Stimulated activated naive CD4-positive, alpha-beta T cell treated with Interleukin-2 at 50 U/mL for 16 hours (primary cell): ENCODE measurements at places on chromosomes 3 and 15.

- no peak for DNase-seq
These were observed 155.7 kb downstream of the NEK10 start for GRCh38 chr3:27213450-27213849.

DNA sequence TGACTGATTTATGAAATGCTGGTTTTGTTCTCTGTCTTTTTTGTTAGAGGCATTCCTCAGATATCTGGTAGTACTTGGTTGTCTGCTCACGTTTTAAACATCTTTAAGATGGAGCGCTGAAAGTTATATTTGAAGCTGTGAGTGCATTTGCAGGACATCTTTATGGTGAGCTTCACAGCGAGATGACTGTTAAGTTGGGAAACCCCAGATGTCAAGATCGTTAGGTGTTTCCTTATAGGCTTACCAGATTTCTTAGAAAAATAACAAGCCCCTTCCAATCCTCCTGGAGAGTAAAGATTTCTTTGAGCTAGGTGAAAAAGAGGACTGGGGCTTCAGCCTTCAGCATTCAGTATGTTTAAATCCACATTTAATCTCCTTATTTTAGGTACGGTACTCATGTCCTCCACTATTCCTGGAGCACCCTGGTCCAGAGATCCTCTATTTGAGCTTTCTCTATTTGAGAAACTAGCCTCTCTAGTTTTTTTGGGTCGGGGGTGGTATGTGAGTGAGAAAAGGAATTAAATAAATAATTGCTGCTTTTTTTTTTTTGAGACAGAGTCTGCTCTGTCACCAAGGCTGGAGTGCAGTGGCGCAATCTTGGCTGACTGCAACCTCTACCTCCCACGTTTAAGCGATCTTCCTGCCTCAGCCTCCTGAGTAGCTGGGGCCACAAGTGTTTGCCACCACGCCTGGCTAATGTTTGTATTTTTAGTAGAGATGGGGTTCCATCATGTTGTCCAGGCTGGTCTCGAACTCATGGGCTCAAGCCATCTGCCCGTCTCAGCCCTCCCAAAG lies 72.3 kb downstream of the ZNF609 start:
- no peak for DNase-seq

GRCh38 chr3:188370081-188370830 lies 216.3 kb downstream of the LPP start:
- no peak for DNase-seq

- DNase-seq: no peak
These were observed 212.8 kb downstream of the ADAMTSL3 start for GRCh38 chr15:83866692-83867091.

GRCh38 chr3:45572755-45573154 lies 21.8 kb upstream of the LIMD1 start:
- DNase-seq: no peak

GRCh38 chr3:171458864-171459136 lies 1.4 kb downstream of the TNIK start:
- no peak for DNase-seq

DNA sequence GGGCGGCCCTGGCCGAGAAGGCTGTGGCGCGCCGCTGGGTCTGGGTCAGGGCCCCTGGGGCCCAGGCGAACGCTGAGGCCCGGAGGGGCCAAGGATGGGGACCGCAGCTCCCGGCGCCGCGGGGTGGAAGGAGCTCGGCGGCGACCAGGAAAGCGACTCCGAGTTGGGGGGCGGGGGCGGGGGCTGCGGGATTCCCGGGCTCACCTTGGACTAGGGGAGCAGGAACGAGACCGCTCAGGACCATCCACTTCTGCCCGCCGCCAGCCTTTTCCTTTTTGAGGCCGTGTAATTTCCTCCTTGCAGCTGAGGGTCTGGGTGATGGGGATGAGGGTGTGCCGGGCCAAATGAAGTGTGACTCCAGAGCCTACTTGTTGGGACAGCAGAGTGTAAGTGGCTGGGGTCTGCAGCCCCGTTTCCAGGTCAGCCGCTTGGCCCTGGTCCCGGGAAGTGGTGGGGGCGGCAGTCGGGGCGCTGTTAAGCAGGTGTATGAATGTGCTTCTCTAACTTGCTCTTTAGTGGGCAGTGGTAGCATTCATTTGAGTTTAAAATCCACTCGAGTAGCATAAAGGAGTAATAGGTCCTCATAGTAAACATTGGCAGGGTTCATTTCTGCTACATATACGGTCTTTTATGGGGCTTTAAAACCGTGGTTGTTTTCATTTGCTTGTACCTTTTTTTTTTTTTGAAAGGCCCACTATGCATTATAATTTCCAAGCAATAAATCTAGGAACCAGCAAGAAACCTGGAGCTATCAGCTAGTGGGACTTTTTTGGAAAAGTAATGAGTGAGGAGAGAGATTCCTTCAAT lies 717 bp downstream of the PXK start:
- DNase-seq: peak; percentile 15

DNA sequence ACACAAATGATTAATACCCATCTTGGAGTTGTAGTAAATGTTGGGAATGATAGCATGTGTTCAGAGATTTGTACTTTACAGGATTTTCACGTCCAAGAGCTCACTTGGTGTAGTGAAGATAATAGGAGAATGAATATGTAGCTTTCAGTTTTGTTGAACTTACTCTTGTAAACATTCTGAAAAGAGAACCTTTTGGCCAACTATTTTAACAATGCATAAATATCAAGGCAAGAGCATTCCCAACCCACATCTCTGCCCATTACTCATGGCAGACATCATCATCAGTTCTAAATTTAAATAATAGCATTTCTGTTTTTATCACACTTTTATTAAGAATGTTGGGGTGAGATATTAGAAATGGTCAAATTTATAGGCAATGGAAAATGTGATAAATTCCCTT lies 465.2 kb upstream of the TPRG1 start:
- no peak for DNase-seq

GRCh38 chr15:81394603-81395002 lies 20.6 kb upstream of the TMC3 start:
- no peak for DNase-seq

DNA sequence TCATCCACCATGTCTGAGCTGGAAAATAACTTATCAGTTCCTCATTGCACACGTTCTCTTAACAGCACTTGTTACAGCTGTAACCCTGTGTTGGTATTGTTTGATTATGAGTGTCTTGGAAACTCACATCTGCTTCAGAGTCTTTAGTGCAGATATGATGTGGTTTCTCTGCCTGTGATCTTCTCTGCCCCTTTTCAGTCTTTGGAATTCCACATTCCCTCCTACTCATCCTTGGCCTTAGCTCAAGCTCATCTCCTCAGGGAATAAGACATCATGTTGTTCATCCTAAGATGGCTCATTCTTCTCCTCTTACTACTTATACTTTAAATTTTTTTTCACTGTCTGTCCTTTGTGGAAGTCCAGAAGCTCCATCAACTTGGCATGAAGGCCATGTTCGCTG lies 77.7 kb downstream of the SYNPR start:
- no peak for DNase-seq

GRCh38 chr3:69426291-69426966 lies 40.5 kb upstream of the FRMD4B start:
- no peak for DNase-seq

DNA sequence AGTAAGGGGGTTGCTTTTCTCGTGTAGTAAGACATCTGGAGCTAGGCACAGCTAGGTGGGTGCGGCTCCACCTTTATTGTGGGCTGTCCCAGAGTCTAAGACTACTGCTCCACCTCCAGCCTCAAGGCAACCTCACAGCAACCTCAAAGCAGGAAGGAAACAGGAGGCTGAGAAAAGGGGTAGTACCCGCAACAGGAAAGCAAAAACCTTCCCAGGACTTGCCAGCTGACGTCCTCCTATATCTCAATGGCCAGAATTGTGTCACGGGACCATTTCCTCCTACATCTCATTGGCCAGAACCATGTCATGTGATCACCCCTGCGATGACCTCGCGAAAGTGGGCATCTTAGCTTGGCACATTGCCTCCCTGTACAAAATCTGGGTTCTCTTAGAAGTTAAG lies 4.3 kb upstream of the GPR160 start:
- DNase-seq: no peak
